ENCODE measurements at places on chromosomes 6 and 20.

DNA sequence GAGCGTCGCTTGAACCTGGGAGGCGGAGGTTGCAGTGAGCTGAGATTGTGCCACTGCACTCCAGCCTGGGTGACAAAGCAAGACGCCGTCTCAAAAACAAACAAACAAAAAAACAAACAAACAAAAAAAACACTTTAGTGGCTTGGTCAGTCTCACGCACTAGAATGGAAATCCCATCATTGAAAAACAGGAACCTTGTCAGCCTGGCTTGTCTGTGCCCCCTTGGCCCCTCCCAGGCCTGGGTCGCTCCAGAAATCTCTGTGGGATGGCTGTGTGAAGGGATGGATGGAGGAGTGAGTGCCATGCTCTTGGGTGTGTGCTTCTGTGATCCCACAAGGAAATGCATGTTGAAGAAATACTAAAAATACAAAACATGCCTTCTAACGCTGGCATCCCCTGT lies 20.9 kb upstream of the NAA20 start:
- DNase-seq: no peak

DNA sequence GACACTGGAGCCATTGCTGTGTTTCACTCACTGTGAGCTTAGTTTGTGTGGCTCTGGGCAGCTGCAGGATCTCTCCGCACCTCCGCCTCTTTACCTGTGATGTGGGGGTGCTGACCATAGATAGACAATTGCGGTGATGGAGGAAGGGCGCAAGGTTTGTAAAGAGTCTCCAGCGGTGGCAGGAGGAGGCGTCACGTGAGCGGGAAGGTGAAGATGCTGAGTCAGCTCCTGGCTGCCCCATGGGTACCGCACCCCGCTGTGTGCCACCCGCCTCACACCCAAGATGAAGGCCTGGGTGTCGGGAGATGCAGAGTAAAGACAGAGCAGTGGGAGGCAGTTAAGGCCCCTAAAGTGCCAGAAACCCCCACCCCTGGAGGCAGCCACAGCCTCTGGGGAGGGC lies 9.0 kb upstream of the KCNQ2 start:
- DNase-seq: no peak

DNA sequence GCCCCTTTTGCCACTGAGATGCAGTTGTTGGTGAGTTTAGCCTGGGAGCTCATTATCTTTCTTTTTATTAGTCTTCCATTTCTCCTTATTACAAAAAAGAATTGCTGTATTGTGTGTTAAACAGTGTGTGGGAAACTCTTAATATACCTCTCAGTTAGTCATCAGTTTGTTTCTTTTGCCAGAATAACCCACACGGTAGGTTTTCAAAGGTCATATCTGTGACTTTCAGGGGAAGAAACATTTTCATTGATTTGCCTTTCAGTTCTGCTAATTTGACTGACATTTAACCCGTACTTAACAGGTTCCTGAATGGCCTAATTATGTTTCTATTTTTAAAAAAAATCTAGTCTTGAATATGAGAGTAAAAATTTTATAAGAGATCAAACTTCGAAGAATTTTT lies 145.3 kb downstream of the KHDC1L start:
- no peak for DNase-seq

- DNase-seq: no peak
Measured at GRCh38 chr6:156841508-156841907, 64.3 kb downstream of the ARID1B start.

DNA sequence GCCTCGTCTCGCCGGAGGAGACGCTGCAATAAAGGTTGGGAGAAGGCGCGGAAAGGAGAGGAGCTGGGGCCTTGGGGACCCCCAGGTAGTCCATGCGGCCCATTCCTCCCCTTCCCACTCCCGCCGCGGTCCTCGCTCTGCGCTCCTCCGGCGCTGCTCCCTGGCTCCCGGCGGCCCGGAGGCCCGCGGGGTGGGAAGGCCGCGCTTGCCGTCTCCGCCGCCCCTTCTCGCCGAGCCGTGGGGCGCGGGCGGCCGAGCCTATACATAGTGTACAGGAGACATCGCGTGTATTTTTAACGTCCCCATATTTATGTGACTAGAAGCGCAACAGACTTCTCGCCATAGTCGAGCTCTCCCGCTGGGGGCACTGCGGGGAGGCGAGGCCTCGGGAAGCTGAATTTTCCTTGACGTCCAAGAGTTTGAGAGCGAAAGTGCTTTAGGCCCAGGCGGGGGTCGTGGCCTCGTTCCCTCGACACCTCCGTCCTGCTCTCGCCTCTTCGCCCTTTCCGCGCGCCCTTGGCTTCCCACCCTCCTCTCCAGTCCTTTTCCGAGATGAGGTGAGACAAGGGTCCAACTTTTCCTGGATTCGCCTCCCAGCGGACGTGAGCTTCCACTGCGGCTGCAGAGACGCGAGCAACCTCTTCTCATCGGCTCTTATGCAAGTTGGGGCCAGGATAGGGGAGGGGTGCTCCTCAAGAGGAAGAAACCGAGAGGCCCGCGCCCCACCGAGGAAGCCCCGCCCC lies 29.0 kb downstream of the SLC12A5 start:
- no peak for DNase-seq

Measured in activated CD8-positive, alpha-beta memory T cell treated with anti-CD3 and anti-CD28 coated beads for 4 hours (primary cell).